Hepatocyte (in vitro differentiated cells): ENCODE measurements at places on chromosomes 12 and 14. TPM values are rescaled to one million over a fixed set of nuclear protein-coding genes. Genes with fewer than 3 reads are reported as not detected.

GAPDH gene
- 1,719 and 1,827 TPM in 2 replicates for total RNA-seq

DNA sequence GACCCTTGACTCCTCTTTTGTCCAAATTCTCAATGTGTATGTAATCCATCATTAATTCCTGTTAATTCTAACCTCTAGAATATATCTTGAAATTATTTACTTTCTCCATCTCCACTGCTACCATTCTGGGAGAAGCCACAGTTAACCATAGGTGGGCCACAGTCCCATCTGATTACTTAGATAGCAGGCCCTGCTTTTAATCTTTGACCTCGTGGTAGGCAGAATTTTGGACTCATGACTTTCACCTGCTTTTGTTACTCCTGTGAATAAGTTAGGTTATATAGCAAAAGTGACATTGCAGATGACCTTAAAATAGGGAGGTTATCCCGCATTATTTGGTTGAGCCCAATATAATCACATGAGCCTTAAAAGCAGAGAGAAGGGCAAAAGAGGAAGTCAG, 264.2 kb downstream of the GPHN start:
- no peak for DNase-seq

GRCh38 chr12:128456922-128457321, 190.0 kb downstream of the TMEM132C start:
- DNase-seq, result no peak

GRCh38 chr12:99513066-99513465, 134.5 kb upstream of the GARIN6 start:
- no peak for DNase-seq

ADAMTS20 gene
- 0.36 and 1.2 TPM in 2 replicates for total RNA-seq

AICDA gene
- 0.12 and 0.23 TPM in 2 replicates for total RNA-seq

BCL11B gene
- 1.8 and 3.2 TPM in 2 replicates for total RNA-seq

CPNE6 gene
- not detected in 2 replicates for total RNA-seq
